ENCODE measurements at places on chromosomes 1 and 21.
A peak's percentile ranks its signal among the peaks of the same experiment; 100 is the strongest.

DNA sequence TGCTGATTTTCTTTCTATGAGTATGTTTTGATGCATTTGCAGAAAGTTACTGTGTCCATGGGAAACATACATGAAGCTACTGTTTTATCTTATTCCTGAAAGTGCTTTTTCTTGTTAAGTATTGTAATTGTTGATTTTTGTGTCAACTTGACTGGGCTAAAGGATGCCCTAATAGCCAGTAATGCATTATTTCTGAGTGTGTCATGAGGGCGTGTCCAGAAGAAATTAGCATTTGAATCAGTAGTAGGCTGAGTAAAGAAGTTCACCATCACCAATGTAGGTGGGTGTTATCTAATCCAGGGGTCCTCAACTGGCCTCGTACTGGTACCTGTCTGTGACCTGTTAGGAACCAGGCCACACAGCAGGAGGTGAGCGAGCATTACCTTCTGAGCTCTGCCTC, 760.2 kb downstream of the PLA2G4A start:
- H3K4me3 ChIP-seq, result no peak overlapping the region
- H3K4me1 ChIP-seq, result no peaks in the 10 kb centered on the region
- no peaks in the 10 kb centered on the region for H3K36me3 ChIP-seq
- H3K27ac ChIP-seq, result no peak overlapping the region

DNA sequence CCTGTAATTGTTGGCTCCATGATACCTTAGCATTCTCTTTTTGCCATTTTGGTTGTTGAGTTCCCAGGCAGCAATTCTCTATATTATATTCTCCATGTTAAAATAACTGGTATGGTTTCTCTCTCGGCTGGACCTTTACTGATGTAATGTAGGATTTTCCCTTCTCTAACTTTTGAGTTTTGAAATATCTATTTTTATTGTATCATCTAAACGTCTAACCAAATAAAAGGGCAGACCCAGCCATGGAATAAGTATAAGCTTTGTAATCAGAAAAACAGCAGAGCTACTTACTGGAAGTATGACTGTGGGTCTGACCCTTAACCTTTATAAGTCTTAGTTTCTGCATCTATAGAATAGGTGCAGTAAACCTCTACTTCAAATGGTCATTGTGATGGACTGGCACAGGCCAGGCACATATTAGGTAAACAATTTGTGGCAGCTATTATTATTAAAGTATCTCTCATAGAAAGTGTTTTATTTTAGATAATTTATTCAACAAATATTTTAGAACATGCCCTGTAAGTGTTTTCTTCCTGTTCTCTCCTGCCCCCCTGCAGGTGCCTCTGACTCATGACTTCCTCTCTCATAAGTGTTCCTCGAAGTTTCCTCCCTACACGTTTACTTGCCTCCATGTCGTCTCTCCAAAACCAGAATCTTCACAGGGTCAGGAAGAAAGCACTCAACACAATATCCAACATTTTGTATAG, 224.9 kb upstream of the FGGY start:
- H3K27ac ChIP-seq, result peak overlapping the region; percentile 20
- H3K27me3 ChIP-seq, result no peaks in the 10 kb centered on the region
- H3K36me3 ChIP-seq, result no peaks in the 10 kb centered on the region
- ATAC-seq, result peak; percentile 68

DNA sequence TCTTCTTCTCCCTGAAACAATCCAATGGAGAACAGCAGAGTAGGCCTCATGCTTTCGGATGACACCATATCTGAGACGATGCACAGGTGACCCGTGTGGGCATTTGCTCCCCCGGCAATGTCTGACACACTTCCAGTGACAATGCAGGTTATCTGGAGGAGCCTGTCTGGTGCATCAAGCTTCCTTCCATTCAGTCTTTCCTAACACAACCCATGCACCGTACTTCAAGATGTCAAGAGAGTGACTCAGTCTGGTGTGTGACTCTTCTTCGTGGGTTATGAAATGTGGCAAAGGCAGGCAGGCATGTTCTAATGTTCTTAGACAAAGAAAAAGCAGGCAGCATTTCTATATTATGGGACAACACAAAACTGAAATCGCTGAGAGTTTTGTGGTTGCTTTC, 159.1 kb downstream of the EDEM3 start:
- peaks cover 4% of the 10 kb centered on the region for H3K27me3 ChIP-seq
- H3K4me3 ChIP-seq, result no peak overlapping the region
- no peak overlapping the region for H3K27ac ChIP-seq
- H3K4me1 ChIP-seq, result no peaks in the 10 kb centered on the region
- ATAC-seq, result no peak

- H3K4me3 ChIP-seq, result no peak overlapping the region
- no peaks in the 10 kb centered on the region for H3K4me1 ChIP-seq
- no peak overlapping the region for H3K27ac ChIP-seq
- ATAC-seq, result no peak
- peaks cover 93% of the 10 kb centered on the region for H3K36me3 ChIP-seq
- H3K27me3 ChIP-seq, result no peaks in the 10 kb centered on the region
Observed at GRCh38 chr1:17027900-17028299, 16.2 kb upstream of the ATP13A2 start.

- H3K4me1 ChIP-seq, result no peaks in the 10 kb centered on the region
- no peak overlapping the region for H3K4me3 ChIP-seq
- no peak overlapping the region for H3K27ac ChIP-seq
- no peak for ATAC-seq
Observed at GRCh38 chr1:61140778-61141177, 58.4 kb downstream of the NFIA start.

- peaks cover 13% of the 10 kb centered on the region for H3K27me3 ChIP-seq
- no peak overlapping the region for H3K27ac ChIP-seq
- H3K4me3 ChIP-seq, result peak overlapping the region; percentile 46
- peak; percentile 48 for ATAC-seq
- H3K4me1 ChIP-seq, result no peaks in the 10 kb centered on the region
Observed at GRCh38 chr1:55640708-55641473, 425.7 kb upstream of the USP24 start.

GRCh38 chr1:36675106-36675505, 192.4 kb upstream of the CSF3R start:
- no peak overlapping the region for H3K4me3 ChIP-seq
- no peaks in the 10 kb centered on the region for H3K4me1 ChIP-seq
- peaks cover 26% of the 10 kb centered on the region for H3K27me3 ChIP-seq
- H3K36me3 ChIP-seq, result no peaks in the 10 kb centered on the region

GRCh38 chr1:99777752-99778151, 11.3 kb upstream of the FRRS1 start:
- ATAC-seq, result no peak
- no peak overlapping the region for H3K4me3 ChIP-seq
- H3K4me1 ChIP-seq, result no peaks in the 10 kb centered on the region

- peaks cover 5% of the 10 kb centered on the region for H3K27me3 ChIP-seq
- peaks cover 5% of the 10 kb centered on the region for H3K4me1 ChIP-seq
- no peaks in the 10 kb centered on the region for H3K36me3 ChIP-seq
Observed at GRCh38 chr21:43341378-43342161, 85.4 kb downstream of the SIK1 start.

- H3K27me3 ChIP-seq, result no peaks in the 10 kb centered on the region
- no peaks in the 10 kb centered on the region for H3K36me3 ChIP-seq
- no peak overlapping the region for H3K27ac ChIP-seq
- no peak overlapping the region for H3K4me3 ChIP-seq
Observed at GRCh38 chr1:166069390-166069789, 97.4 kb downstream of the FAM78B start.

DNA sequence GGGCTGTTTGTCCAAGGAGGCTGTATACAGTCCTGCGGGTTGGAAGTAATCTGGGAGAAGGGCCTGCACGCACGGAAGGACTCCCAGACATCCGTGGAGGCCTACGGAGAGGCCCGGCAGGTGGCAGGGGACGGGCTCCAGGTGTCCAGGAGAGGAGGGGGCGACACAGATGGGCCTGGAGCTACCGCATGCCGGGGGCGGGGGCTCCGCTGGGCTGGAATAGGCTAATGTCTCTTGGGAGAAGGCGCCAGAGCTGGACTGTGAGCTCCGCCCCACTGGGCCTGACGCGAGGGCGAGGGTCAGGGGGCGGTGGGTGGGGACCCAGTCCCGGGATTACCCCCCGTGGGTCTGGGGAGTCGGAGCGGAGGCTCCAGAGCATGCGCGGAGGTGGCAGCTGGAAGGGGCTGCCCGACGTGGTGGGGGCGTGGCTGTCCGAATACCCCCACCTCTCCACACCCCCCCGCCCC, 659 bp downstream of the AGO1 start:
- peaks cover 15% of the 10 kb centered on the region for H3K4me1 ChIP-seq
- ATAC-seq, result peak; percentile 5
- peak overlapping the region; percentile 91 for H3K4me3 ChIP-seq
- H3K27me3 ChIP-seq, result no peaks in the 10 kb centered on the region
- H3K27ac ChIP-seq, result peak overlapping the region; percentile 92

- no peak for ATAC-seq
- H3K27ac ChIP-seq, result no peak overlapping the region
- H3K27me3 ChIP-seq, result peaks cover 3% of the 10 kb centered on the region
- H3K36me3 ChIP-seq, result no peaks in the 10 kb centered on the region
Observed at GRCh38 chr1:178529364-178530036, 16.6 kb downstream of the TEX35 start.

- no peaks in the 10 kb centered on the region for H3K36me3 ChIP-seq
- no peaks in the 10 kb centered on the region for H3K4me1 ChIP-seq
Observed at GRCh38 chr1:219549215-219549614, 63.7 kb downstream of the ZC3H11B start.

DNA sequence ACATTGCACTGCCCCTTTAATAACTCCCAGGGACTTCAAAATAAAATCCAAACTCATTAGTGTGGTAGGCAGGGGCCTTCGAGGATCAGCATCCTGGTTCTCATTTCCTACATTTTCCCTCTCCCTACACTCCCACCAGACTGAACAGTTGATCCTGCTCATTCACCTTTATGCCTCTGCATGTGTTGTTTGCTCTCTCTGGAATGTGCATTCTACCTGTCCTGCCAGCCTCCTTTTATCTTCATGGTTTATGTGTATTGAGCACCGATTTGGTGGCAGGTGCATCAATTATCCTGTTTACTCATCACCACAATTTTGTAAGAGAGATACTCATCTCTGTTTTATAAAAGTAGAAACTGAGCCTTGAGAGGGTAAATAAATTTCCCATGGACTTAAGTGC, 125.0 kb downstream of the ADSS2 start:
- no peak for ATAC-seq
- H3K4me3 ChIP-seq, result no peak overlapping the region
- H3K36me3 ChIP-seq, result no peaks in the 10 kb centered on the region
- peaks cover 17% of the 10 kb centered on the region for H3K4me1 ChIP-seq

GRCh38 chr1:197521118-197521739, 253.2 kb downstream of the CRB1 start:
- no peaks in the 10 kb centered on the region for H3K4me1 ChIP-seq
- no peaks in the 10 kb centered on the region for H3K36me3 ChIP-seq
- no peak overlapping the region for H3K4me3 ChIP-seq
- H3K27ac ChIP-seq, result no peak overlapping the region

DNA sequence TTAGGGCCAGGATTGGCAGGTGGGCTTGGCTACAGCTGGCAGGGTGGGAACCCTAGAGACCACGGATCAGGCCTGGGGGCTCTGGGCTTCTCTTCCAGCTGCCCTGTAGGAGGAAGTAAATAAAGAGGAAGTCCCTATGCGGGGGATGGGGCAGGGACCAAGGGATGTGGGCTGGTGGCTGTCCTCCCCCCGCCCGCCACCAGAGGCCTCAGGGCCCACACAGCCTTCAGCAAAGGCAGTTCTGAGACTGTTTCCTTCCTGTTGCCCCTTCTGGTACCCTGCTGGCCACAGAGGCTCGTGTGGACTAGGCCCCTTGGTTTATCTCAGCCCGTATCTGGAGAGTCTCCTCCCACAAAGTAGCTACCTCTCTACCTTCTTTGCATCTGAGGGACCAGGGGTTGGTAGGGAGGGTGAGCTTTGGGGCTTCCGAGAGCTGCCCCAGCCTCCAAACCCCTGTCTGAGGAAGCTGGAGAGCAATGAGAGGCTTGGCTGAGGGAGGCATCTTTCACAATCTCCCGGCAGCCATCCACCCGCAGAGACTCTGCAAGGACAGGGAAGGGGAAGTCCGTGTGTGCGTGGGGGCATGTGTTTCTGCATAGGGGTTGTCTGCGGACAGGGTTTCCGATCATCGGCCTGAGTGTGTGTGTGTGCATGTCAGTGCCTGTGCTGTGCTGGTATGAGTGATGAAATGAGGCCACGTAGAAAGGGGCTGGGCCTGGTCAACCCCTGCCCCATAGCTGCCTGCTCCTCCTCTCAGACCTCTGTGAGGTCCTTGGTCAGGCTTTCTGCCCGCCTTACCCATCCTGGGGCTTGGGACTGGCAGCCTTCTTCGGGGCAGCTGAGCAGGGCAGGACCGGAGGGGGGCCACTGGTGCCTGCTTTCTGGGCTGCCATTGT, 12.5 kb downstream of the RPS6KA1 start:
- no peaks in the 10 kb centered on the region for H3K27me3 ChIP-seq
- H3K36me3 ChIP-seq, result peaks cover 25% of the 10 kb centered on the region
- ATAC-seq, result peak; percentile 75

DNA sequence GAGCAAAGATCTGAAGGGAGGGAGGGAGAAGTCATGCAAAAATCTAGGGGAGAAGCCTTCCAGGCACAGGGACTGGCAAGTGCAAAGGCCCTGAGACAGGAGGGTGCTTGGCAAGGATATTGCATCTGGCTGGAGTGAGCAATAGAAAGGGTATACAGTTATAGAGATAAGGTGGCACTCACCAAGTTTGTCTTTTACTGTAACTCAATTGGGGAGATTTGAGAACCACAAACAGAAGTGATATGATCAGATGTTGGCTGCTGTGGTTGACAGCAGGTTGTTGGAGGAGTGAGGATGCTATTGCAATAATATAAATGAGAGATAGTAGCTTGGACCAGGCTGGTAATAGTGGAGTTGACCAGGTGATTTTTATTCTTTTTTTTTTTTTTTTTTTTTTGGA, 25.6 kb downstream of the MCOLN3 start:
- H3K27me3 ChIP-seq, result no peaks in the 10 kb centered on the region
- H3K27ac ChIP-seq, result no peak overlapping the region
- no peaks in the 10 kb centered on the region for H3K36me3 ChIP-seq
- ATAC-seq, result no peak

- H3K4me1 ChIP-seq, result peaks cover 10% of the 10 kb centered on the region
- no peak for ATAC-seq
- peaks cover 53% of the 10 kb centered on the region for H3K36me3 ChIP-seq
- peak overlapping the region; percentile 94 for H3K4me3 ChIP-seq
Observed at GRCh38 chr1:222643606-222643937, 25.7 kb downstream of the MIA3 start.

GRCh38 chr1:218617986-218618385, 272.9 kb downstream of the TGFB2 start:
- no peak overlapping the region for H3K4me3 ChIP-seq
- H3K36me3 ChIP-seq, result no peaks in the 10 kb centered on the region
- no peak overlapping the region for H3K27ac ChIP-seq

DNA sequence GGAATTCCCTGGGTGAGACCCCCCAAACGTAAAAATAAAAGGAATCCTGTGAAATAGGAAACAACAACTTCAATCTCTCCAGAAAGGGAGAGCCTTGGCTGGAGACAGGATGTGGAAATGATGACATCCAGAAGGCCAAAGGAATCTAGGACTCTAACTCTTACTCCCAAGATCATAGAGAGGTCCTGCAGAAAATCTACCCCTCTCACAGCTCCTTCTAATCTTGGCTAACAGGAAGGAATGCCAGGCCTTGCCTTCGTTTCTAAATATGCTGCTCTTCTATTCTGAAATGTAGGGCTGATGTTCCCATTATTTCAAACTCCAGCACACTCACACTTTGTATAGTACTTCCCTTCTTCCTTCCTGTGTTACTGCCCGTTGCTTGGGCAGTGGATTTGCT, 40.7 kb downstream of the ARHGEF11 start:
- H3K4me1 ChIP-seq, result no peaks in the 10 kb centered on the region
- H3K4me3 ChIP-seq, result no peak overlapping the region
- H3K36me3 ChIP-seq, result no peaks in the 10 kb centered on the region

GRCh38 chr1:27136236-27136551, 18.7 kb downstream of the SLC9A1 start:
- ATAC-seq, result peak; percentile 80
- H3K27ac ChIP-seq, result peak overlapping the region; percentile 98
- no peaks in the 10 kb centered on the region for H3K27me3 ChIP-seq
- peaks cover 24% of the 10 kb centered on the region for H3K4me1 ChIP-seq
- peak overlapping the region; percentile 90 for H3K4me3 ChIP-seq
- H3K36me3 ChIP-seq, result no peaks in the 10 kb centered on the region
